ENCODE measurements at places on chromosomes 6 and 20.
A peak's percentile ranks its signal among the peaks of the same experiment; 100 is the strongest.

- DNase-seq, result no peak
Observed at GRCh38 chr20:46652699-46653098, 1.4 kb upstream of the SLC13A3 start.

GRCh38 chr20:59644371-59644939, 40.1 kb downstream of the PHACTR3 start:
- DNase-seq, result no peak

GRCh38 chr6:111993342-111993741, 60.6 kb upstream of the CCN6 start:
- no peak for DNase-seq

DNA sequence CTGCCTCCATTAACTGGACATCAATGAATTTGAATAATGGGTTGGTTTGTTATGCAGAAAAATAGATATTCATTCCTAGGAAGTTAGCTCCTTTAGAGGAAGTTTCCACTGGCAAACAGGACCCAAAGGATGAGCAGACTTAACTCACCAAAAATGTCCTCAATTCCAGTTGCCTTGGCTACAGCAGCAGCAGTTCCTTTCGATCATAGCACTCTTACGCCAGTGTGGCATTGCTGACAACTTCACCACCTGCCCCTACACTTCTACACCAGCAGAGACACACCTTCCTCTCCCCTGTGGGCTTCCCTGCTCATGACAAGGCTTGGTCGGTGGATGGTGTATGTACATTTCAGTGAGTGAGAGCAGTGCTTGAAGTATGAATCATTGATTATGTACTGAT, 532.8 kb downstream of the QKI start:
- DNase-seq, result no peak

DNA sequence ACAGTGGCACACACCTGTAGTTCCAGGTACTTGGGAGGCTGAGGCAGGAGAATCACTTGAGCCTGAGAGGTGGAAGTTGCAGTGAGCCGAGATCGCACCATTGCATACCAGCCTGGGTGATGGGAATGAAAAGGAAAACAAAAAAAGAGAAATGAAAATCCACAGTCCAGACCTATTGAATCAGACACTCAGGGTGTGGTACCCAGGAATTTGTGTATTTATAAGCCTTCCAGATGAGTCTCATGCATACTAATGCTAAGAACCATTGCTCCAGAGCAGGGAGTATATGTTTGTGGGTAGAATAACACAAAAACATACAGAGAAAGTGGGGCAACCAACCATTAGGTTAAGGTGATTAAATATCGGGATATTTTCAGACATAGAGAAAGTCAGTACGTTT, 36.1 kb upstream of the PLCB4 start:
- DNase-seq, result no peak

DNA sequence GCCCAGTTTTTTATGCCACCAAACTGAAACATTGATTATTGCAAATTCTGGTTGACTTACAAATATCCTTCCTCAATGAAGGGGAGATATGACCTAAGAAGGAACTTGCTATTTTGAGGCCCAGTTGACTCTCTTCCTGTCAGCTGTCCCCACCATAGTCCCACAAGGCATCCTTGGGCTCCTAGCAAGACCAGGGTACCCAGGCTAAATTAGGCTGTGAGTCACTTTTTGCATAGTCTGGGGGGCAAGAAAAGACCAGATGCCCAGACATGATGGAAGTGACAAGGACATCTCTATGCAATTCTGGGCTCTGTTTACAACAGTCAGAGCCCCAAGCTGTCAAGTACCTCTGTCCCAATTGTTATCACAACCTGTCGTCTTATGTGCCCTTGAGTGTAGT, 31.8 kb upstream of the MAFB start:
- no peak for DNase-seq

DNA sequence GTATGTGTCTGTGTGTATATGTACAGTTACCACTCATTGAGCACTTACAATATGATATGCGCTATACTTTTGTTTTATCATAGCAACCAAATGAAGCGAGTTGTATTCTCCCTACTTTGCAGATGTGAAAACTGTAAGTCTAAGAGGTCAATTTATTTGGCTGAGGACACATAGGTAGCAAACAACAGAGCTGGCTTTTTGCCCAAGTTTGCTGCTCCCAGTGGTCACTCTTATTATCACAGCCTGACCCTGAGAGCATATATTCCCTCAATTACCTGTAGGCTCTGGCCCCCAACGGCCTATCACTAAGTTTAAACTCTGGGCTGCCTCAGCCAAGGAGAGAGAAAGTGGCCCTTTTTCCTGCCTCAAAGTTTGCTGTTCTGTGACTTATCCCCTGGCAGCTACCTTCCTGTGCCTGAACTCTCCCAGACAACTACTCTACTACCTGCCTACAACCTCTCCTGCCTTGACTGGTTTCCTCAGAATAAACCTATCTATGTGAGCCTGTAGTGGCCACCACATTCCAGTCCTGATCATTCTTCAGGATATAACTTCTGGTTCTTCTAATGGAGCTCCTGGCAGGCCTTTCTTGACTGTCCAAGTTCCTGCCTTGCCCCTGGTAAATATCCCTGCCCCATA, 221.8 kb downstream of the FRK start:
- DNase-seq, result peak; percentile 22

DNA sequence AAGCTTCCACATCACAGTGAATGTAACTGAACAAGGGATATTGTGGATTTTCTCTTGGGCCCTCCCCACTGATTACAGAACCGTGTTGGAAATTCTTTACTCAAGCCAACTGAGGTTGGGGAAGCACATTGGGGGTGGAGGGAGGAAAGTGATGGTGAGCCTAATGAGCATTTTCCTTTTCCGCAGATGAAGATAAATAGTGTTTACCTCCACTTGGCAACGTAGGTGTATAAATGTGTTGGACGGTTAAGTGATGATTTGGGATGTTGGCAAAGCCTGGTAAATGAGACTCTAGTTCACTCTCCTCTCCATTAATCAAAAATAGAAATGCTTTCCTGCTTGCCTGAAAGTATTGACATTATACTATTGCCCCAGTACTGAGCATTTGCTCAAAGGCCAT, 27.1 kb upstream of the NRN1 start:
- no peak for DNase-seq

GRCh38 chr6:35017411-35018181, 123.5 kb downstream of the TCP11 start:
- DNase-seq, result no peak

GRCh38 chr6:159390381-159390780, 221.2 kb downstream of the FNDC1 start:
- DNase-seq, result no peak

GRCh38 chr6:169271158-169271876, 17.7 kb upstream of the THBS2 start:
- no peak for DNase-seq

- DNase-seq, result no peak
Observed at GRCh38 chr20:39810309-39810708, 848.2 kb downstream of the DHX35 start.

DNA sequence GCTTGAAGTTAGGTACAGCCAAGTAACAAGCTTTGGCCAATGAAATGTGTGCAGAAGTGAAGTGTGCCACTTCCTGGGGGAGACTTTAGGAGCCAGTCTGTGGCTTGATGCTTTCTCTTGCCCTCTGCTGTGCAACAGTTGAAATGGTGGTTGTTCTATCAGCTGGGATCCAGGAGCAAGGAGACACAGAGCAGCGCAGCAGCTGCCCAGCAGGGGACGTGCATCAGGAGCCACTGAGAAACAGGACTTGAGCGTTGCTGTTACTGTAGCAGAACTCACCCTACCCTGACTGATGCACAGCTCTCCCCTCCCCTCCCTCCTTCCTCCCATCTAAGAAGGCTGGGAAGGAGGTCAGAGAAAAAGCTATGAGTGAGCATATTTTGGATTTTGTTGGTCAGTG, 18.9 kb upstream of the CCN5 start:
- DNase-seq, result no peak
